ENCODE measurements at places on chromosomes 4 and X.
A peak's percentile ranks its signal among the peaks of the same experiment; 100 is the strongest.

DNA sequence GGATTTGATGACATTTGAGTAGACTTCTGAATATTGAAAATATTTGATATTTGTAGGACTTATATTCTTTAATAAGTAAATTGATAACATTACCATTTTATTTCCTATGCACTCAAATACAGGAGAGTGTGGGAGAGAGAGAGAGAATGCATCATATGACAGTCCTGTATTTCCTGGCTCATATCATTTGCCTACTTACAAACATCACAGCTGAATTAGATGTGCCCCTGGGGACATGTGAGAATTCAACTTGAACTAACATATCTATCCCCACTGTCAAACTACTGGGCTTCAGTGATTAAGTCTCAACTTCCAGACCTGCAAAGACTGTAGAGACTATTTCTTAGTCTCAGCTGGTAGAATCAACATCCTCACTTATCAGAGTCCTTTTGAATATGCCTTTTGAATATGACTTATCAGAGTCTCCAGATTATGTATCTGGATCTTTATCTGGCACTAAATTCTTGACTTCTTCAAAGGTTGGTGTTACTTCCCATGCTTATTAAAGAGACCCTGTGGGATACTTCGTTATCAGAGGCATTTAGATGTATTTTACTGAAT lies 75.5 kb downstream of the PABPC4L start:
- DNase-seq, result no peak

- DNase-seq, result no peak
These were observed 49.7 kb downstream of the CORIN start for GRCh38 chr4:47788126-47788525.

GRCh38 chr4:11439836-11440235 lies 11.1 kb upstream of the HS3ST1 start:
- no peak for DNase-seq

- no peak for DNase-seq
These were observed 94.5 kb downstream of the SORCS2 start for GRCh38 chr4:7286798-7287197.

- DNase-seq, result no peak
These were observed 779 bp upstream of the DDX60L start for GRCh38 chr4:168480931-168481611.

- DNase-seq, result no peak
These were observed 23.5 kb downstream of the TMEM31 start for GRCh38 chrX:103734125-103734760.

DNA sequence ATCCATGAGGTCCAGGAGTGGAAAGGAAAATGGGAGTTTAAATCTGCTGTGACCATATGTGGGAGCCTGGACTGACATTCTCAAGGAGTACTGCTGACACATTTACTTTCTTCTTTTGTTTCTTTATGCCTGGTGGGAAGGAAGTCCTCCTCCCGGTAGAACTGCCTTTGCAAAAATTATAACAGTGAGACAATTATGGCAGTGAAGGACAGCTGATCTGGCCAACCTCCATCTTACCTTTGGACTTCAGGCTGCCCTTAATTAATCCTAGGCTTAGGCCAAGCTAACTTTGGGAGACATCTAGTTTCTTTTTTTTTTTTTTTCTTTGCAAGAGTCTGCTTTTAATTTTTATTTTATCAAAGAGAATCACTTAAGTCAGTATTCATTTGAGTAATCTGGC lies 61.3 kb downstream of the SPINK2 start:
- no peak for DNase-seq

GRCh38 chr4:99861120-99861905 lies 32.9 kb downstream of the LAMTOR3 start:
- DNase-seq, result no peak

DNA sequence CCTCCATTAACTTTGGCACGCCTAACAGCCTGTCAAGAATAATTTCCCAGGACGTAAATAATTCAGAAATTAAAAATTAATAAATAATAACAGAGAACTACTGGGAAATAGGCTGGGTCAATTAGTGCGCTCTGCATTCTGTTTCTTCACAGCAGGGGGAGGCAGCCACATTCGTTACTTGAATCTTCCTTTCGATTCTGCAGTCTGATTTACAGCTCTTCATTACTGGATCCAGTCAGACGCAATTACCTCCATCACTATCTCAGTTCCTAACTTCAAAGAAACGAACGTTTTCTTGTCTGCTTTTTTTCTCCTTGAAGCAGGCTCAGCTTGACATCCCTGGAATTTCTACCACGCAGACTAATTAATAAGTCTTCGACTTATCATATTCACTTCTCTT lies 9.0 kb upstream of the RPL34 start:
- no peak for DNase-seq

GRCh38 chr4:146190456-146190855 lies 14.9 kb downstream of the LSM6 start:
- no peak for DNase-seq

DNA sequence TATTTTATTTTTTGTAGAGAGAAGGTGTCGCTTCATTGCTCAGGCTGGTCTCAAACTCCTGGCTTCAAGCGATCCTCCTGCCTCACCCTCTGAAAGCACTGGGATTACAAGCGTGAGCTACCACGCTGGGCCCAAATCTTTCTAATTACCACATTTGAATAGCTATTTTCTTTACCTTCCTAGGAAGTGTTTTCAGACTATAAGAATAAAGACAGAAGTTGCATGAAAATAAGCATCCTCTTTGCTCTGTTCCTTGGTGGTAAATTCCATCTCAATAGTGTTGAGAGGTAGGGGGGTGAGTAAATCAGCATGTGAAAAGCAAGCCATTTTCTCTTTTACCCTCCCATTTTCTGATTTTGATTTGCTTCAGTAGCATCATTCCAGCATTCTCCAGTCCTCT lies 122.4 kb downstream of the LARP7 start:
- DNase-seq, result no peak

- DNase-seq, result peak; percentile 17
These were observed 121.2 kb downstream of the AFAP1 start for GRCh38 chr4:7818399-7818911.

DNA sequence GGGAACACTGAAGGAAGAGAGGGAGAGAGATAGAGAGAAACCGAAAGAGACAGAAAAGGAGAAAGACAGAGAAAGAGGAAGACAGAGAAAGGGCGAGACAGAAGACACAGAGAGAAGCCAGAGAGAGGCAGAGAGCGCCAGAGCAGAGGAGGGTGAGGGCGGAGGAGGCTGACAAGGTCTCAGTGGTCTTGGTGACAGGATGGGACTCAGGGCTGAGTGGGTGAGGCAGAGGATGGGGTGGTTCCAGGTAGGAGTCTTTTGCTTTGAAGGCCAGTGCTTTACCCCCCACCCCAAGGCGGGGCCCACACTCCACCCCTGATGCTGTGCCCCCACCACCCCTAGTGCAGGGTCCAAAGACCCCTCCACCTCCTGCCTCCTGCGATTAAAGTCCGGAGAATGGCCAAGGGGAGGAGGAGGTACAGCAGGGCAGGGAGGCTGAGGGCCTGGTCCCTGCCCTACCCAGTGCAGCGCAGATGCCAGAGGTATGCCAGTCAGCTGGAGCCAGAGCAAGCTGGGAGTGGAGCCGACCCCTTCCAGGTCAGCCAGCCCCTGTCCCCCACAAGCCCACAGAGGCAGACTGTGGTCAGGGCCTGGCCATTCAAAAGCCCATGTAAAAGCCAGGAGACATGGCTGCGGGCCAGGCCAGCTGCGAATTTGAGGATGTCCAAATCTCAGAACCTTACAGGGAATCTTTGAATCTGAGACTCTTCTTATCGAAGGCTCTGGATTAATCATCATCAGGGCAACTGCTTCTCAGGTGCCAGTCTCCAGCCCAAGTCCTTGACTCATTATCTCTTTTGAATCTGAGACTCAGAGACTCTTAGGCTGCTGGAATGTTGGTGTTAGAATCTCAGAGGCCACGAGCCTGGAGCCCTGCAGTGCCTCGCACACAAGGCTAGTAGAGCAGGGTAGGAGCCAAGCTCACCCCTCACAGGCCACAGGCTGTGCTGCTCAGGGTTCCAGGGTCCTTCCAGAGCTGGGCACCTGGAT lies 758 bp downstream of the IQSEC2 start:
- DNase-seq, result no peak

DNA sequence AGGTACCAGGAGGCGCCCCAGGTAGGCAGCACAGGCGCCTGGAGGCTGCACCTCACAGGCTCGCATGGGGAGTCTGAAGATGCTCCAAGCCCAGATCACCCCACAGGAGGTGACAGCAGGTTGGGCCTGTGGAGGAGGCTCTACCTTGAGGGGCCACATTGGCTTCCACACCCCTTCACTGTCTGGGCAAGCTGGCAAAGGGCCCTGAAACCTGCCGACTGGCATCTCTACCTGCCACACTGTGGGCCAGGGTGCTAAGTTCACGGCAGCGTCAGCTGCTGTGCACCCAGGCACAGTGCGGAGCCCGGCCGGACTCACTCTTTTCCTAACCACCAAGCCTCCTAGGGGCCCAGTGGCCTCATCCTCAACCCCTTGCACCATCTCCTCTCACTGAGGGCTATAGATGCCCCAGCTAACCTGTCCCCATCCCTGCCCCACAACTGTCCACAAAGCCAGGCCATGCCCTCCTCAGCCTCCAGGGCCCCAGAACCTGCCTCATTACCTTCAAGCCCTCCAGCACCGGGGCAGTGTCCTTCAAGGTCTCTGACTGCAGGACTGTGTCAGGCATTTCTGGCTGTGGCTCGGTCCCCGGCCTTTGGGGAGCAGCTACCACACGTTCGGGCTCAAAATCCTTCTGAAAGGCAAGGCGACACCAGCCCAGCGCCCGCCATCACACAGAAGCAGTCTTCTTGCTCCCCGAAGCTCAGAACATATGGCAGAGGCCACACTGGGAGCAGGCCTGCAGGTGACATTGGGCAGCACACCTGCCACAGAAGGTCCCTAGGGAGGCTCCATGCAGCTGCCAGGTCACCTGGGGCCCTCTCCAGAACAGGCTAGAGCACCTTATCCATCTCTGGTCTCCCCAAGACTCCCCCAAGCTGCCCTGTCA lies 28.8 kb downstream of the FGFR3 start:
- DNase-seq, result no peak

GRCh38 chr4:23654791-23655190 lies 235.1 kb downstream of the PPARGC1A start:
- no peak for DNase-seq

DNA sequence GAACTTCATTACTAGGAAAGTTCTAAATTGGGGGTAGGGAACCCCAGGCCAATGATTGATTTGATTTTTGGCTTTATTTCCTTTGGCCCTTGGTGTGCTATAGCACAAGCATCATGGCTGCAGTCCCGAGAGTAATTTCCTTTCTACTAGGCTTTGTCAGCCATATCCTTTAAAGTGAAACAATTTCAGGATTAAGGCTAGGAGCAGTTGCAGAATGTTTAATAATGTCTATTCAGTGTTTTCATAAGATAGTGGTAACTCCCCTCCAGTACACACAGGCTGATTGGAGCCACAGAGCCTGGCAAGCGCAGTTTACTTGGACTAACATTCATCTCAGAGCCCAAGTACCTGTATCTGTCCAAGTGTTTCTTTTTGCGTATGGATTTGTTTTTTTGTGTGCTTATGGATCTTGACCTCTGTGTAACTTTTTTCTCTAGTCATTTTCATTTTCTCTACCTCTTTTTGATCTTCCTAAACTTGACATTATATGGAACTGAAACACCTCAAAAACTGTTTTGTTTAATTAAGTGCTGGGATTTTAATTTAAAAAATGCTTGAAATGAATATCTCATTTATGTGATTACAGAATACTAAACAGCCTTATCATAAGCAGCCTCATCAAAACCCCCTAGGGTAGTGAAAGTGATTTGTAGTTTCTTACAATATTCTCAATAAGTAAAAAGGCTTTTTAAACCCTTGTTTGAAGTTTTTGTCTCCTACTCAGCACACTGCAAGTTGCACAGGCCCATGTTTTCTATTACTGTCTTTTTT lies 7.5 kb downstream of the STIM2 start:
- no peak for DNase-seq

GRCh38 chrX:13215729-13216128 lies 104.1 kb downstream of the ATXN3L start:
- DNase-seq, result peak; percentile 59

DNA sequence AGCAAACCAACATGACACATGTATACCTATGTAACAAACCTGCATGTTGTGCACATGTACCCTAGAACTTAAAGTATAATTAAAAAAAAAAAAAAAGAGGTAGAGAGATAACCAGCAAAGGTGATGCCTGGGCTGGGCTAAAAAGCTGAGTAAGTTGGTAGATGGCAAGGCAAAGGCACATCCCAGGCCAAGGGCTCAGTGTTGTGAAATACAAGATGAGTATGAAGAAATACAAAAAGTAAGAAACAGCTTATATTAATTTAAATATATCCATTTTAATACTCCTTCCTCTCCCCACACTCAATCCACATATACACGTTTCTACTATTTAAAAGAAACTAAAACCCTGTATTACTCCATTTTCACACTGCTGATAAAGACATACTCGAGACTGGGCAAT lies 25.8 kb downstream of the TEC start:
- DNase-seq, result no peak
